ENCODE measurements at places on chromosomes 3 and 15. TPM values are rescaled to one million over a fixed set of nuclear protein-coding genes. Genes with fewer than 3 reads are reported as not detected.

- no peak for DNase-seq
These were observed 53.8 kb upstream of the PIK3CB start for GRCh38 chr3:138888560-138888959.

GRCh38 chr3:73681610-73682009 is 56.9 kb upstream of the PDZRN3 start:
- no peak for DNase-seq

DNA sequence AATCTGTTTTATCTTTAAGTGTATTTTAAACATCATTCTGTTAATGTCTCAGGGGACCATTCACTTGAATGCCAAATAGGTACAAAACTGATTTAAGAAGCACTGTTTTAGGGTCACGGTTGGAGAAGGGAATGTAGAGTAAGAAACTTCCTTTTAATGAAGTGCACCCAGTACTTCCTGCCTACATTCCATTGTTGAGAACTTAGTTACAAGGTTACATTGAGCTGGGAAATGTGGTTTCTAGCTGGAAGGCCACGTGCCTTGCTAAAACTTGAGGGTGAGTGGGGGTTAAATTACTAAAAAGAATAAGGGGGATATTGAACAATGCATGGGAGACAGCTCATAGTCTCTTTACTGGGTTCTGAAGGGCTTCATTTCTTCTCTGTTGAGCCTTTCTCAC is 78.3 kb upstream of the TBC1D5 start:
- no peak for DNase-seq

GRCh38 chr3:40869939-40870338 is 329.4 kb upstream of the CTNNB1 start:
- DNase-seq: no peak

DNA sequence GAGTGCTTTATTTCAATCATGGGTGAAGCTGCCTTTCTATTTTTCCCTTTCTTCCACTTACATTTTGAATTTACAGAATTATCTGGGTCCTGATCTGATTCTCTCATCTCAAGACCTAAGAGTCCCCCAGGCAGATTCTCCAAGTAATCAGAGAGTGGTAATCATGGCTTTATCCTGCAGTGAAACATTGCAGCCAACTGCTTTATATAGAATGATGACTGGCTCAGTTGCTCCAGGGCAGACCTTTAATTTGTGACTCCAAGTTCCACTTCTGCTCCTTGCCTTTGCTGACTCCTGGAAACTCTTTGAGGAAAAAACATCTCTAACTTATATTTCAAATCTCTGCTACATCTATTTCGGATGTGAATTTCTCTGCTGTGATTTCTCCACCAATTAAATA is 25.5 kb upstream of the NPTN start:
- DNase-seq: no peak

GRCh38 chr3:9247941-9248521 is 1.4 kb downstream of the SRGAP3 start:
- no peak for DNase-seq

DNA sequence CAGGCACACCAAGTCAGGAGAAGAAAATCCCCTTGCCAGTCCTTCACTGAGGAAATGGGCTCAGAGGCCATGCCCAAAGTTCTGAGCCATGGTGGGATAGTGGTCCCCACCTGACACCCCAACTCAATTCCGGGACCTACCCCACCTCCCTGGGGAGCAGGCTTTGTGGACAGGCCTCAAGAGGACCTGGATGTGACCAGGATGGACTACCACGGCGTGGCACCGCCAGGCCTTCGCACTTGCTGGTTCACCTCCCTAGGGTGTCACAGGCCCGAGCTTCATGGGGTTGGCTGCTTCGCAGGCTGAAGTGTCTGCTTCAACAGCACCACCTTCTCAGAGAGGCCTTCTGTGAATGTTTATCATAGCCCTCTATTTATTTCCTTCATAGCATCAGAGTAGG is 31.7 kb downstream of the POC1A start:
- DNase-seq: no peak

The SLC12A1 gene
- 433 TPM for polyA plus RNA-seq

All from left kidney (tissue), 8 donors.